Adrenal gland (tissue), 19 donors: ENCODE measurements at places on chromosomes 5 and 9.

DNA sequence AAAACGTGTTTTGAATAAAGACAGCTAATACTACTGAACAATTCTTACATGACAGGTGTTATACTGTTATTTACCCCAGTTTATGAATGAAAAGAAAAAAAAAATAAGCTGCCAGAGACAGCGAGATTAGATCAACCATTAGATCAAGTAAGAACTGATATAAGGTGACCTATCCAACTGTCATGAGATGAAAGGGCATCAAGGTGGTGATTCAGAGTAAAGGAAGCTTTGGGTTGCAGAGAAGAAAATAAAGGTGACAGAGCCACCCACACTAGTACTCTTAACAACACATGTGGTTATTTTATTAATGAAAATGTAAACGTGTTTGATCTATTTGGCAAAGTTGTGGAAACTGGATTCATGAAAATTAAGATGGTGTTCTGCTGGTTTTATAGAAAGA lies 435.2 kb downstream of the GABRG2 start:
- no peak for DNase-seq

DNA sequence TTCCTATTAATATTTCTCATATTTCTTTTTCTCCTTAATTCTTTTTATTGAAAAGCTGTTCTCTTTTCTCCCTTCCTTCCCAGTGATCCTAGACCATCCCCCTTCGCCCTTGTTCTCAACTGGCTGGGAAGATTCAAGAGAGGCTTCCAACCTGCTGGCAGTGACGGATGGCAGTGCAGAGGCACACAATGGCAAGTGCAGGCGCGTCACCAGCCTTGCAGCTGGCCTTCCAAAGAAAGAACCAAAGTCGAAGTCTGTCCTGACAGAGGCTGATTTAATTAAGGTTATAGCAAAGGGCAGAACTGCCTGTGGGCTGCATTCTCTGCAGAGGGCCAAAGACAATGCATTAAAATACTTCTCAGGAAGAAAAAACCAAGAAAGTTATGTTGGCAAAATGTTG lies 7.4 kb downstream of the CEMIP2 start:
- peak; percentile 88 for DNase-seq

- DNase-seq, result no peak
Measured at GRCh38 chr5:126998201-126998631, 32.1 kb downstream of the MARCHF3 start.

DNA sequence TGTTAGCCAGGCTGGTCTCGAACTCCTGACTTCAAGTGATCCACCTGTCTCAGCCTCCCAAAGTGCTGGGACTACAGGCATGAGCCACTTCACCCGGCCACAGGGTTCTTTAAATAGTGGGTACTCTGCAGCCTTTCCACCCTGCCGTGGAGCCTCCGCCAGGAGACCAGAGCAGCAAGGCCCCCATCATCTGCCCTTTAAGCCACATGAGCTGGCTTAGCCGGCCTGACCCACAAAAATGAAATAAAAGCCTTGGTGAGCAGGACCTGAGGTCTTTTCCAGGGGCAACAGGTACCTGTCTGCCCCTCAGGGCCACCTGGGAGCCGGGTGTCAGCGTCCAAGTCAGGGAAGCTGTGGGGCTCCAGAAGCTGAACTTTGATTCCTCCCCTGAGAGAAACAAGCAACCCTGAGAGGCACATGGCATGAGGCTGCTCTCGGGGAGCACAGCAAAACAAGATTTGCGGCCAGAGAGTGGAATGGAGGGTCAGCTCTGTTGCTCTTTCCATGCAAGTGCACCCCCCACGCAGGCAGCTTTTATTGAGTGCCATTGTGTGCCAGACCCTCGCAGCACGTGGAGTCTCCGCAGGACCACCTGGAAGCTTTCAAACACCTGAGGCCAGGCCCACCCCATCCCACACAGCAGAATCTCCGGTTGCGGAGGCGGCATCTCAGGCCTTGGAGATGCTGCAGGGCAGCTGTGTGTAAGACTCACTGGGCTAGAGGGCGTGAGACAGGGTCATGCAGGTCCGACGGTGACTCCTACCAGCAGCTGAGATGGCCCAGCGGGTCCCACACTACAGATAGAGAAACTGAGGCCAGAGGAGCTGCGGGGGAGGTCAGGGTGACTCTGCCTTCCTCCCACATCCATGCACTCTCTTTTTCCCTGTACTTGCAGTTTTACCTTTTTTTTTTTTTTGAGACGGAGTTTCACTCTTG lies 4.8 kb upstream of the WNK2 start:
- no peak for DNase-seq

- no peak for DNase-seq
Measured at GRCh38 chr9:77916820-77917219, 114.8 kb downstream of the GNAQ start.

DNA sequence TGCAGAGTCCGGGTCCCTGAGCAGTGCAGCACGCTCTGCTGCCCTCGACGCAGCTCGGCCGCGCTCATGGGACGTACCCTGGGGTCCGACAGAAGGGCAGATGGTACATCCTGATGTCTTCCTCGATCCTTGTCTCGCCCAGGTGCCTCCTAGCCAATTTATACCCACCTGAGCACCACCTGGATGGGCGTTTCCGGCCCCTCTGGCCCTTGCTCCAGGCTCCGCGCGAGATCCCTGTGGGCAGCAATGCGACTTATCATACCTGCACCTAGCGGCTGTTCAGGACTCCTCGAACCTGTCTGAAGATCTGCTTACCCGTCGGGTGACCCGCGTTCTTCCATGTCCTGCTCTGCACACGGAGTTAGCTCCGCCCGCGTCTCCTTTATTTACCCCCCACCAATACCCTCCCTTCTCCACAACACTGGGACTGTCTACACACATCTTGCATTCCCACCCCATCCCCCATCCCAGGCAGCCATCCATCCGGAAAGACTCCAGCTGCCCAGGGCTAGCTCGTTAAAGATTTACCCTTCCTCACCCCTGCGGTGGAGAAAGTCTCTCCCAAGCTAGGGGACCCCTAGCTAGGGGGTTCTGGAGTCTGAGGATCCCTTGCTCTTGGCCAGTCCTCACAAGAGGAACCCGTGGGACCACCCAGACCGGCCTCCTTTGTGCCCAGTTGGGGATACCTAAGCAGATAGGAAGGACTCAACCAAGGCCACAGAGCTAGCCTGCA lies at the start of gene KIF12:
Gene KIF12, minus strand, starts transcription at position 357 of the 733 bp plus-strand sequence. Its CDS starts 16 bp downstream, at position 341.
- no peak for DNase-seq

- no peak for DNase-seq
Measured at GRCh38 chr9:92474587-92474986, 7.7 kb downstream of the ASPN start.

GRCh38 chr9:122031157-122031556 lies 62.0 kb downstream of the TTLL11 start:
- no peak for DNase-seq

GRCh38 chr9:108746864-108747263 lies 108.9 kb downstream of the ACTL7B start:
- DNase-seq, result no peak

GRCh38 chr9:33129886-33130881 lies 37.0 kb downstream of the B4GALT1 start:
- DNase-seq, result no peak

GRCh38 chr9:37082214-37082765 lies 38.1 kb upstream of the ZCCHC7 start:
- no peak for DNase-seq

DNA sequence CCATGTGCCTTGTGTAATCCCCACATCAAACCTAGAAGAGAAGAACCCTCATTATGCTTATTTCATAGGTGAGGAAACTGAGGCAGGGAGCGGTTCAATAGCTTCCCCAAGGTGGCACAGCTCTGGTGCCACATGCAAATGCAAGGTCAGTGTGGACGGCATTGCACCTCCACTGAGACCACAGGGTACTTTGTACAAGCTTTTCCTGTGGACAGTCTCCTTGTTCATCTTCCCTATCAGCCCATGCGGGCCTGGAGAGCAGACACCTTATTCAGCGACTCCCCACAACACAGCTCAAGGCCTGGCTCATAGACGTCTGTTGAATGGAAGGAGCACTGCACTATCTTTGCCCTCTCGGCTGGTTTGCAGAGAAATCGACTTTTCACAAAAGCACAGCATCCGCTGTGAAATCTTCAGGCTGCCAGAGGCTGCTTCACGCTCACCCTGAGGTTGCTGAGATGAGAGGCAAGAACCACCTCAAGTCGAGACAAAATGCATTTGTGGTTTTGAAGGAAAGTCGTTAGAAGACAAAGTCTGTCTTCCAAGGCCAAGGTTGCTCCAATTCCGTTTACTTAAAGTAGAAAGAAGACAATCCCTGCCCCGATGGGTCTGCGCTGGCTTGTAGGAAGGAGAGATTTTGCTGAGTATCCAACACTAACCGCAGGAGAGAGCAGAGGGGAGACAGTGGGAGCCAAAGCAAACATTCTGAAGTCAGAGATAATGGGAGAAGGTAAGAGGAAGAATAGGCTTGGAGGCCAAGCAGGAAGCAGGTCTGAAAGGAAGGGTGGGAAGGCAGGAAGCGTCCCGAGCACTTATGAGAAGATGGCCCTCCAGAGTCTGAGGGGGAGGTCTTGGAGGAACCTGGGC lies 34.2 kb upstream of the STRBP start:
- DNase-seq, result no peak

DNA sequence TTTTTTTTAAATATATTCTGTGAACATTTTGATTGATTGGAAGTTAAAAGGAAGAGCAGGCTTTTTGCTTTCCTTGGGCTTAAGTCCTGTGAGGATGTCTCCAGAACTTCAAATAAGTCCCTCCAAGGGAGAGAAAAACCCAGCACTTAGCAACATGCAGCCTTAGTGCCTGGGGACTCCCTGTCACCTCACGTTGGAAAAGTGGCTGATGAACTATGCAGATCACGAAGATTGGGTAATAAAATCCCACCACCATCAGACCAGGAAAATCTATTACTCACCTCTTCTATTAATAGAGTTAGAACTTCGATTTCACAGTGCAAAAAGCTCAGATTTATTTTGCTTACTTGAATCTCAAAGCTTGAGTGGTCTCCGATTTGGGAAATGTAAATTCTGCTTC lies 507.0 kb downstream of the MAT2B start:
- DNase-seq, result no peak

DNA sequence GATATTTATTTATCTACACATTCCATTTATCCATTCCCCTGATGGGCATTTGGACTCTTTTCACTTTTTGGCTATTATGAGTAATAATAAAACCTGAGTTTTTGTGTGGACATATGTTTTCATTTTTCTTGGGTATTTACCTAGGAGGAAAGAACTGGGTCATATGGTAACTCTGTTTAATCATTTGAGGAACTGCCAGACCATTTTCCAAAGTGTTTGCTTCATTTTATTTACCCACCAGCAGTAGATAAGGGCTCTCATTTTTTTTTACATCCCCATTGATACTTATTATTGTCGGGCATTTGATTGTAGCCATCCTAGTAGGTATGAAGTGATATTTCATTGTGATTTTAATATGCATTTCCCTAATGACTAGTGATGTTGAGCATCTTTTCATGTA lies 7.7 kb upstream of the PTPDC1 start:
- no peak for DNase-seq

- DNase-seq, result peak; percentile 29
Measured at GRCh38 chr9:113901221-113901688, 25.1 kb downstream of the ZNF618 start.

GRCh38 chr9:125407432-125407973 lies 145.9 kb downstream of the GAPVD1 start:
- DNase-seq, result no peak

- DNase-seq, result no peak
Measured at GRCh38 chr9:116422119-116422979, 264.8 kb upstream of the TRIM32 start.

DNA sequence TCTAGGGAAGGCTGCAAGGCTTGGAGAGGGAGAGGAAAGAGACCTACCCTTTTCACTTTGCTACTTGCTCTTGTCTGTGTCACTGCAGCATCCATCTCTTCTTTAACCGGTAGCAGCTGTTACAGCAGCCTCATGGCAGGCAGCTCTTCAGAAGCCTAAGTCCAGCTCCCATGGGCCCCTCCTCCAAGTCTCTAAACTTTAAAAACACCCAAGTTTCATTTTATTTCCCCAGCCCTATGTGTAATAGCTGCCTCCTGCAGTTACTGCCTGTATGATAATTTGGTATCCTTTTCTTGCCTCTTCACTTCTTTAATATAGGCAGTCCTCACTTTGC lies 313.1 kb upstream of the PIK3R1 start:
- no peak for DNase-seq

DNA sequence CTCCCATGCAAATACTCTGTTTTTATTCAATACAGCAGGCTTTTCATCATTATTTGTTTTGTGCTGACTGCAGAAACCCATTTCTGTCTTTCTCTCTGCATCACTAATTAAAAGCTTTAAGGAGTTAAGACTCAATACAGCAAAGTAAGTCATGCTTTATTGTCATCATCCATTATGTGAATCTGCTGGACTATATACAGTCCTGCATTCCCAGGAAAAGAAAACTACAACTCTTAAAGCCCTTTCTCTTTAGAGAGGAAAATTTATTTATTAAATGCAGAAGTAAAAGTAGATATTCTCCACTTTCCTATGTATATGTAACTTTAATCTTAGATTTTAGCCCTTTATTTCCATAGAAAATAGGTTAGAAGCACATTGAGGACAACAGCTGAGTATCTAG lies 706.6 kb upstream of the RGMB start:
- DNase-seq, result no peak

DNA sequence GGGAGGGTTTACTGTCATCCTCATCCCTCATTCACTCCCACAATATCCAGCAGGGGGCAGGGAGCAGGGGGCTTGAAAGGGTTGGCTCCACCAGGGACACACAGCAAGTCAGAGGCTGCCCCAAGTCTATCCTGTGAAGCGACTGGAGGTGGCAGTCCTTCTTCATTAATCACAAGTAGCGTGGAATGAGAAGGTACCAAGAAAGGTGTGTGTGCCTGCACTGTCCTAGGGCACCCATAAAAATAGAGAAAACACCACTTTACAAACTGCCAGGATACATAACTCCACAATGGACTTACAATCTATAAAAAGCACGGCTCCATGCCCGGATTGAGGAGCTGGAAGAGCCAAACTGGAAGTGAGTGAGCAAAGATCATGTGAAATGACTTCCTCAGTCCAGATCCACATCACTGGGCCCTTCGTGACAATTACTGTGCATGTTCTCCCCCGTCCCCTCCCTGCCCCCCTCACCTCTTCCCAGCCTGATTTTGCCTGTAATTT lies 183.9 kb downstream of the SLIT3 start:
- DNase-seq, result no peak

DNA sequence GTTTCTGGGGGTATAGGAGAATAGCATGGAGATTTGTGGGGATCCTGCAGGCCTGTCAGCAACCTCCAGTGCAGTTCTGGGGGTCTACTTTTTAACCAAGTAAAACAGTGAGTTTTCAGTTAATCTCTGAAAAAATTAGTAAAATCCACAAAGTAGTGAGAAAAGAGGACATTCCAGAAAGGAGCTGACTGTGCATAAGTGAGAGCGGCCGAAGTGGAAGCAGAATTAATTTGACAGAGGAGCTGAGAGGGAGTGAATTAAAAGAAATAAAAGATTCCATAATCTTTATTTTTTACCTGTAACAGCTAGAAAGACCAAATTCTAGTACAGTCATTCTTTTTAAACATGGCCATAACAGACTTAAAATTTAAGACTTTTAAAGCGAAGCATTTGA lies 149.2 kb downstream of the SGCD start:
- no peak for DNase-seq

GRCh38 chr9:134493461-134494272 lies 147.9 kb upstream of the COL5A1 start:
- no peak for DNase-seq

- no peak for DNase-seq
Measured at GRCh38 chr5:56097055-56097454, 102.3 kb upstream of the IL6ST start.

GRCh38 chr5:116947691-116948528 lies 373.3 kb upstream of the SEMA6A start:
- peak; percentile 71 for DNase-seq

GRCh38 chr5:142929587-142929986 lies 159.4 kb downstream of the ARHGAP26 start:
- no peak for DNase-seq
